Thyroid gland (tissue), 4 donors: ENCODE measurements at places on chromosomes 2 and 18. TPM values are rescaled to one million over a fixed set of nuclear protein-coding genes. Genes with fewer than 3 reads are reported as not detected.

The MAP4K4 gene
- 34.3 TPM for total RNA-seq

The OTX1 gene
- not detected for total RNA-seq

GRCh38 chr2:3465844-3466481 lies 53.4 kb downstream of the ADI1 start:
- DNase-seq, result no peak

GRCh38 chr2:12073217-12073852 lies 326.9 kb downstream of the LPIN1 start:
- DNase-seq, result no peak

DNA sequence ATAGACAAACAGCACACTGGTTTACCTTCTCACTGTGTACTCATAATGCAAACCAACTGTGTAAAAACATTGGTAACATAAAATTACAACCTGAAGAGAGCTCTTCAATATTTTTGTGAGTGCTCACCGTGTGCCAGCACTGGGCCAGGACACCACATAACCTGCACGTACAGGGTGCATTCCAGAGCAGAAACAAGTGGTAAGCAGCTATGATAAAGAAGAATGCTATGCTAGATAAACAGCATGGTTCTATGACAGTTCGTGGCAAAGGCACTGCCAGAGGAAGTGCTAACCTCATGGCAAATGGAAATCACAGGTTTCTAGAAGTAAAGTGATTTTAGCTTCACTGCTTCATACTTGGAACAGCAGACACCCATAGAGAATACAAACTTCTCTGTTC lies 343.5 kb downstream of the MTX2 start:
- DNase-seq, result no peak

GRCh38 chr2:240581811-240582210 lies 4.7 kb upstream of the CAPN10 start:
- no peak for DNase-seq

The CPLX4 gene
- total RNA-seq, result not detected
